ENCODE measurements at places on chromosomes 4 and X. TPM values are rescaled to one million over a fixed set of nuclear protein-coding genes. Genes with fewer than 3 reads are reported as not detected.

DNA sequence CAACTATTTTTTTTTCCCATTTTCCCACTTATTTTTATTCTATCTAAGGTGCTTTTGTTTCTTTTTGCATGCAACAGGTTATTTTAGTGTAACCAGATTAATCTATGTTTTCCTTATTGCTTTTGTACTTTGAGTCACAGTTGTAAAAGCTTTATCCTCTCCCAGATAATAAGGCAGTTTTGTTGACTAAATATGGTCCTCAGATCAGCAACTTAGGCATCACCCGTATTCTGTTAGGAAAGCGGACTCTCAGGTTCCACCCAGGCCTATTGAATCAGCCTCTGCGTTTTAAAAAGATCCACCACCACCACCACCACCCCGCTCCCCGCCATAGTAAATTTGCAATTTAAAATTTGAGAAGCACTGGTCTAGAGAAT is 58.6 kb upstream of the USP9X start:
- DNase-seq: no peak

GRCh38 chrX:150198776-150199175 is 164.3 kb upstream of the MAMLD1 start:
- no peak for DNase-seq

- DNase-seq: no peak
Observed at GRCh38 chr4:138475116-138475515, 233.0 kb upstream of the SLC7A11 start.

Gene SPON2
- total RNA-seq: 0.29 TPM

Gene HMGN5
- total RNA-seq: 9.1 TPM

Gene IL3RA
- total RNA-seq: not detected

Gene RRH
- total RNA-seq: not detected

Measured in Daoy (cell line).